ENCODE measurements at places on chromosomes 6 and 20.

DNA sequence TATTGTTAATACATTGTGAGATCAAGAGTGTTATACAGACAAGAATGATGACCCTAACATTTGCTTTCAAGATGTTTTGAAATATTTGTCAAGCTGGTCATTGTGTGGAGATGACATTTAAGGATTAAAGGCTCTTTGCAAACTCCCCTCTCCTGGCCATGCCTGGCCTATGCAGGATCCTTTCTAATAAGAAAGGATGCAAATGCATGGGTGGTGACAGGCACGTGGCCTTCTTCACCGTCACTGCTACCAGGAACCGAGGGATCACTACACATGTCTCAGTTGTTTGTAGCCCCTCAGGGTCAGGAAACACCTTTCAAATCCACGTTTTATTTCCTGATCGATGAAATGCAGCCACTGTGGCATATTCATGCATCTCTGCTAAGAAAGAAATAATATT, 419.7 kb downstream of the PRKN start:
- no peak for DNase-seq

GRCh38 chr6:18308070-18308735, 43.9 kb upstream of the DEK start:
- no peak for DNase-seq

DNA sequence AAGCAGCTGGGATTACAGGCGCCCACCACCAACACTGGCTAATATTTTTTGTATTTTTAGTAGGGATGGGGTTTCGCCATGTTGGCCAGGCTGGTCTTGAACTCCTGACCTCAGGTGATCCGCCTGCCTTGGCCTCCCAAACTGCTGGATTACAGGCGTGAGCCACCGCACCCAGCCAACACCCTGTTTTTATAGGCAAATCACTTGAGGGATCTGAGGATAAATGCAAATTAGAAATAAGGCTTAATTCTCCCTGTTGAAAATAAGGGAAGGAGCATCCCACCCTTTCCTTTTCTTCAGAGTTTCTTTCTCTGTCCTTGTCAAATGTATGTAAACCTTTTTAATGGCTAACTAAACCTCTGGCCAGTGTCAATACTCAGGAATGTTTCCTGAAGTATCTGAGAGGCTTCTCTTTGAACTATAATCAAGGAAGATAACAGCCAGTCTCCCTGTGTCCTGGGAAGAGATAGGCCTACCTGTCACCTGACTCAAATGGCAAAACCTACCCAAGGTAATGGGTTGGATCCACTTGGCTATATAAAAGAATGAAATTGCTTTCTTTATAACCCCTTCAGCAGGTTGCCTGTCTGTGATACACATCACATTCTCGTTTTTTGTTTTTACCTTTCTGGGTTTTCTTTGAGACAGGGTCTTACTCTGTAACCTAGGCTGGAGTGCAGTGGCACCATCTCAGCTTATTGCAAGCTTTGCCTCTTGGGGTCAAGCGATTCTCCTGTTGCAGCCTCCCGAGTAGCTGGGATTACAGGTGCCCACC, 64.5 kb upstream of the TNFAIP3 start:
- no peak for DNase-seq

GRCh38 chr6:156982168-156982567, 205.0 kb downstream of the ARID1B start:
- DNase-seq = peak; percentile 27

GRCh38 chr20:38840894-38841470, 35.5 kb downstream of the PPP1R16B start:
- no peak for DNase-seq

DNA sequence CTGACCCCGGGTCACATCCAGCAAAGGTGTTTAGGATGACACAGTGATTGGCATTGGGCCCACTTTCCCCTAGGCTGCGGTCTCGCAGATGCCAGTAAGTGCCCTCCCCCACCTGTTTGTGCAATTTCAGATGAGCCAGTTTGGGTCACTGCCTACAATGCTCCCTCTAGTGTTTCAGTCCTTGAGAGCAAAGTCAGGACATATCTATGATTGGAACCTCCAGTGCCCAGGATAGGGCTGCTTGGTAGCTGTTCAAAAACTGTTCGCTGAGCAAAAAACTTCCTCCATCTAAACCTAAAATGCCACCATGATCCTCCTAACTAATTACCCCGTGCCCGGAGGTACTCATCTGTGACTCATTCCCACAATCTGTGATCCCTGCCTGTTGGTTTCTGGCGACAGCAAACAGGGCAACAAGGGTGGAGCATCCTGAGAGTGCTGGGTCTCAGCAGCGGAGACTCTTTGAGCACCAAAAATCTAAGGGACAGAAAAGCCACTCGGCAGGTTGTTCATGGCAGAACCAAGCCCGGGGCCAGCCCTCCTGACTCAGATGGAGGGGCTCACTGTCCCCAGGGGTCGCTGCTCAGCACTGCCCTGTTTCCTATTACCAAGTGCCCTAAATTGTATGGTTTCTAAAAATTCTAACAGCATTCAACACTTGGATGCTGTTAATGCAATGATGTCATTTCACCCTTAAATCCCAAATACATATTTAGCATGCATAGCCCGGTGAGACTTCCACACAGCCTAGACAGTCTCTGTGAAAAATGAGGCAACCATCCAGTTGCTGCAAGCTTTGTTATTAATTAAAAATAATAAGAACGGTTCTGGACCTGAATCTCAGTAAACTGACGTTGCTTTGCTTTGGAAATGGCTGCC, 5.0 kb downstream of the VSX1 start:
- peak; percentile 21 for DNase-seq

GRCh38 chr6:142013287-142013686, 119.4 kb upstream of the GJE1 start:
- DNase-seq = no peak

GRCh38 chr6:112305795-112306564, 41.1 kb upstream of the RFPL4B start:
- DNase-seq = no peak

DNA sequence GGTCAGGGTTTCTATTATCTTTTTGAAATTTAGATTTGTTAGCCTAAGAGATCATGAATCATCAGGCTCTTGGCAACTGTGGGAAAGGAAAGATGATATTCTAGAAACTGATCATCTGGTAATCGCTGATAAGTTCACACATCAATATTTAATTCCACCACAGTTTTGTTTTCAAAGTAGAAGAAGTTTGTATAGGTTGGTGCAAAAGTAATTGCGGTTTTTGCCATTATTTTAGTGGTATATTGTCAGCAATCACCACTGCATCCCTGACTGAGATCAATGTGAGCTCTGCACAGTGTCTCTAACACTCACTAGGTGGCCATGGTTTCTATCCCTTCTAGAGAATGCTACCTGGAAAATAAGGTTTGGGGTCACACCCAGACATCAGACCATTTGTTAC, 17.0 kb upstream of the PXDC1 start:
- DNase-seq = no peak

DNA sequence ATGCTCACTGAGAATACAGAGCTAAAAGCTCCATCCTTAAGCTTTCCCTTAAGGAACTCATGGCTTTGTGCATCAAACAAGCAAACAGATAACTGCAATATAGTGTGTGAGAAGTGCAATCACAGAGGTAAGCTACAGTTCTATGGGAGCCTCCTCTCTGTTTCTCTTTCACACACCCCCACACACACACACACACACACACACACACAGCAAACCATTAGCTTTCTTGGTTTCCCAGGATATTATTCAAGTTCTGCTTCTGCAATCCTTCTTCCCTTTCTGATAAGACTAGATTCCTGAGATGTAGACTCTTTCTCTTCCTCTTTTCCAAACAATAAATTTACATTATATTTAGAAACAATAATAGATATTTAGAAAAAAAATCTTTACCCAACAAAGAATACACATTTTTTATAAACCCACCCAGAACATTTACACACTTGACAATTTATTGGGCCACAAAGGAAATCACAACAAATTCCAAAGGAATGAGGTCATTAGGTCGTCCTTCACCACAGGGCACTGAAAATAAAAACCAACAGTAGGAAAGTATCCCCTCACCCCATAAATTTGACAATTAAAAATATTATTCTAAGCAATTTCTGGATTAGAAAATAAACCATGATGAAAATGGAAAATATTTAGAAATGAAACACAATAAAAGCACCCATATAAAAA, 9.3 kb upstream of the GFOD1 start:
- DNase-seq = no peak

- peak; percentile 8 for DNase-seq
These were observed 216.1 kb downstream of the FOXA2 start for GRCh38 chr20:22368235-22368634.

Data from OCI-LY7 (cell line).